ENCODE measurements at places on chromosomes 2 and 18.
A peak's percentile ranks its signal among the peaks of the same experiment; 100 is the strongest.

DNA sequence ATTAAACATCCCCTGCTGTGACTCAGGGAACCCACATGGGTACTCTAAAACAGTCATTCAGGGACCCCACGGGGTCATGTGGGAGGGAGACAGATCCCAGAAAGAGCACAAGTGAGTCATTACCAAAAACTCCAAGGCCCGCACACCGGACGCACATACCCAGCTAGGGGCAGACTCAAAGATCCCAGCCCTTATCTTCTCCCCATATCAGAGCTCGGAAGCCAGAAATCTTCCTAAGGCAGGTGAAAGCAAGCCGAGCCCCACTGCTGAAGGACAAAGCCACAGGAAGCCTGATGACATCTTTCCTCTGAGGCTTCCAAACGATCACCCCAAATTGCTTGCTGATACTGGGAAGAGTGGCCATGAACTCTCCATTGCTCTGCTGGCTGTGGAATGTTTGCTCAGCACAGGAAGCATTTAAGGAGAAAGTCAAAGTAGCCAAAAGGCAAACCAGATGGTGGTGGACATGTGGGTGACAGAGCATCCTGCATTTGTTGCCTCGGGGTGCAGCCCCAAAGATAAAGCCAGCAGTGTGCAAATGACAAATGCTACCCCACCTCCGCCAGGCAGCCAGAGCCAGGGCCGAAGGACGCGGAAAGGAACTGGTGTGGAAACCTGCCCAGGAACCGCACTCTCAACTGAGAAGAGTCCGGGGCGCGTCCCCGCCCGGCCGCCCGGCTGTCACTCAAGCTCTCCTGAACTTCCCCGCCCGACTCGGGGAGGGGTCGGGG, 784 bp downstream of the ACTR1B start:
- DNase-seq, result peak; percentile 58

DNA sequence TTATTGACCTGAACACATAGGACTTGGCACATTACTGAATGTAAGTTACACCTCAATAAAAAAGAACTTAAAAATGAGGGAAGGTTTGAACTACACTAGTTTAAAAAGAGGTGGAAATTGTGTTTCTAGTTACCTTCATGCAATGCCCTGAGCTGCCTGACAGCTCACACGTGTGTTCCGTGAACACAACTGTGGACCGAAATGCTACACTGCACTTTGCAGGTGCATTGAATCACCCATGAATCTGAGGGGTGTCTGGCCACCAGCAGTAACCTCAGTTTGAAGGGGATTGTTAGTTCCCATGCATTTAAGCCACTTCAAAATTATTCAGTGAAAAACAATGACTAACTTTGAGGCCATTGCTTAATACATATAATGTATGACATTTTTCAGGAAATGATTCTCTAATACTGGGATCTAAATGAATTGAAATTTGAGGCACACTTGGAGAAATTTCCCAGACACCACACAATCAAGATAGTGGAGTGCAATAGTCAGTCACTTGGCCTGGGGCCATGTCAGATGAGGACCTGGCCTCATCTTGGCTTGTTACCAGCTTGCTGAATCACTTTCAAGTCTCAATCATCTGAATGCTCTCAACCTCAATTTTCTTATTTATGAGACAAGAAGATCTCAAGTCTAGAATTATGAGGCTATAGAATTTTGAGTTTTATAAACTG, 59.3 kb downstream of the MYL12B start:
- DNase-seq, result no peak

DNA sequence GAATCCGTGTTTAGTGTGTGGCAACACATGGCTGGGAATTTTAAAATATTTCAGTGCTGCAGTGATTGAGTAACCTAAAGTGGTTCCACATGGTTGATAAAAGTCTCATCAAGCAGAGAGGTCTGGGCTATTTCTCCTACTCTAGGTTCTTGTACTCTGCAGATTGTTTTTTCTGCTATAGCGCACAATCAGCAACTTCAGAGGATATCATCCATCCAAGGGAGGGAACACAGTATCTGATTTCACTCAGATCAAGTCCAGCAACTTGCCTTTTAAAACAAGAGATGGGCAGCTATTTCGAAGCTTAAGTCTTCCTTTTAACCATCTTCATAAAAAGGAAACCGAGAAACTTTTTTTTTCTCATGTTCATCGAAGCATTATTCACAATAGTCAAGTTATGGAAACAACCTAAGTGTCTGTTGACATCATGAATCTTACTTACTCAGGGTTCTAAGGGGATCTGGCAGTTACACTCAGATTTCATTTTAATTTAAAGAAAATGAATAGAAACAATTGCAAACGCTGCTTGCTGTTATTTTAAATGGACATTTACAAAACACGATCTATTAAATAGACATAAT, 172.7 kb upstream of the TRIB2 start:
- DNase-seq, result no peak

GRCh38 chr2:3405876-3406275, 26.4 kb downstream of the TRAPPC12 start:
- no peak for DNase-seq

DNA sequence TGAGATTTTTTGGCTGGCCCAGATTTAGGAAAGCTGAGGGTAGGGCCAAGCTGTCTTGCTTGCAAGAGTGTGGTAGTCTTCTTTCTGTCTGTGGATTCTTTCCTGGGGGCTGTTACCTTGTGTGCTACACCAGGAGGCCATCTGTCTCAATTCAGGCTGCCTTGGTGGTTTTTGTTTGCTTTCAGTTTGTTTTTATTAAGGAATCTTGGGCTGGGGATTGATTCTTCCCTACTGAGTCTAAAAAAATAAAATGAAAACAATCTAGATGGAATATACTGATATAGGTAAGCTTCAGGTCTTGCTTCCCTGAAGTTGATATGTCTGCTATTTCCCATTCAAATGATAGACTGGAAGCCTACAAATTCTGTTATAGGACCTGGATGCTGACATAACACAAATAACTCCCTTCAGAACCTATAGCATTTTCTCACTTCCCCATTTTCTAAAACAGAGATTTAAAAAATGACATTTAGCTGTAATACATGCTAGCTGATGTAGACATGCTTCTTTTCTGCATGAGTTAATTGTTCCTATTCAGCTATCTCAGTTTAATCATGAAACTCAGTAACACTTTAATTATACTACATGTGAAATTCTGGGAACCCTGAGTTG, 5.3 kb downstream of the LHCGR start:
- no peak for DNase-seq

DNA sequence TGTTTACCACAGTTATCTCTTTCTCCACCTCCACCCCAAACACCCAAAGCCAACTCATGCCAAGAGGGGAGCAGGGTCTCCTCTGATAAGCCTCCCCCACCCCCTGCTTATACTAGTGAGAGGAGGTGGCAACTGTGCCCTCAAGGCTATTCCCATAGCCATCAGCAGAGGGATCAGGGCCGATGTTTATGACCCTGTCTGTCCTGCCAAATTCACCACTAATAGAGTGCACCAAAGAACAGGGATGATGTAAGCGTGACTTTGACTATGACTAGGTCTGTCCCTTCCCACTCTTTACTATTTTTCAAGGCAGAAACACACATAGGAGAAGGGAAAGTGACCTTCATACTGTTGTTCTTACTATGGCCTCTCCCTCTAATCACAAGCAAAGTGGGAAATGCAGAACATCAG, 74.6 kb downstream of the CLHC1 start:
- no peak for DNase-seq

GRCh38 chr2:221817878-221818277, 245.8 kb upstream of the EPHA4 start:
- DNase-seq, result no peak

- no peak for DNase-seq
These were observed 103.5 kb downstream of the LBH start for GRCh38 chr2:30334762-30335363.

DNA sequence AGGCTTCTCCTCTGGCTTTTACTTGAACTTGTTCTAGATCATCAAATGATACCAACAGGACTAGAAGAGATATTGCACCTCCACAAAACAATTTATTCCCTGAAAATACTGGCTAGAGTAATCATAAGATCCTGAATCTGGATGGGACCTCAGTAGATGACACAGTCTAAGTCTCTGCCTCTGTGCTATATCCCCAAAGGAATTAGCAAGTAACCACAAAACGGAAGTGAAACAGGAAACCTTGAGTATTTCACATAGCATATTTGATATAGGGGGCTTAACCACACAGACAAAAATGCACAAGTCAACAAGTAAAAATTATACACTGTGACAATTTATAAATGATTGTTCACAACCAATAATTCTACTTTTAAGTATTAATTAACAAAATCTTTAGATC, 456.9 kb upstream of the TNP1 start:
- DNase-seq, result no peak

DNA sequence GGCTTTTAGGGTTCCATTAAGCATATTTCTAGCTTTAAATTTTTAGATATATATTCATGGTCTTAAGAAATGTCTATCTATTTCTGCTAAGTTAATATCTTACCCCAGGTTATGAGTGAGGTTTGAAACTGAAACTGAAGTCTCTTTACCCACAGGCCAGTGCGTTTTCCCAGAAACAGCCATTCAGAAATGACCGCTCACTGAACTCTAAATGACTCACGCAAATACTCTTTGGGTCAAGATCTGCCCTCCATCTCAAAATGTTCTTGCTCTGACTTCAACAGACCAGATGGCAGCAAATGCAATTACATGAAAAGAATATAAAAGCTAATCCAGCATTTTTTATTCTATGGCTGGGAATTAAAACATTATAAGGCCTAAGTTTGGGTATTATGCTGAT, 315.2 kb downstream of the TDRD15 start:
- DNase-seq, result no peak

DNA sequence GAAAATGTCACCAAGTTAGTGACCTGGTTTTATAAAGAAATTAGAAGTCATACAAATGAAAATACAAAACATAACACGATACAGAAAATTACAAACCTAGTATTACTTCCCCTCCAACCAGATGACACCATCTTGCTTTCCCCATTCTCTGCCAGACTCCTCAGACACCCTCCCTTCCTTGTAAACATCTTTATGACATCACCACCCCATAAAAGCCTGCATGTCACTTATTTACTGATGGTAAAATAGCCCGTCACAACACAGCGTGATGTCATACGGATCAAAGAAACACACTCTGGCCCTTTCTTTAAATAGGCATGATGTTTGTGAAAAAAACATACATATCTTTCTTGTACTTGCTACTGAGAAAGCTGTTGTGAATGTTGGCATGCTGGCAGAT, 254.8 kb upstream of the SOX11 start:
- DNase-seq, result no peak

GRCh38 chr2:110215091-110215490, 2.7 kb upstream of the MTLN start:
- no peak for DNase-seq

- no peak for DNase-seq
These were observed 9.2 kb downstream of the ACVR1 start for GRCh38 chr2:157866666-157867642.

DNA sequence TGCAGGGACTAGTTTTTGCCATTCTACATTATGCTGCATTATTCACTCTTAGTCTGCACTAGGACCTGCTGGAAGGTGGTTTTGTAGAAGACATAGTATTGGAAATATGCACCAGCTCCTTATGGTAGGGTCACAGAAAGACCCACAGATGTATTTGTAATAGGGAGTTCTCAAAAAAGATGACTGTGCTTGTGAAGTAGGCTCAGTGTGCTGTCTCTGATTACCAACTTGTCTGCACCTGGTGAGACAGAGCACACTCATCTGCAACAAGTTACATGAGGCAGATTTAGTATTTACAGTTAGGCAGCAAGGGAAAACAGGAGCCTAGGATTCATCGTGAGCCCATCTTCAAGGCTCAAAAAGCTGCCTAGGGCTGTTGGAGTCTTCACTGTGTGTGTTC, 29.4 kb downstream of the RHBDD1 start:
- no peak for DNase-seq

- DNase-seq, result no peak
These were observed 414.8 kb downstream of the HRH4 start for GRCh38 chr18:24875286-24875685.

DNA sequence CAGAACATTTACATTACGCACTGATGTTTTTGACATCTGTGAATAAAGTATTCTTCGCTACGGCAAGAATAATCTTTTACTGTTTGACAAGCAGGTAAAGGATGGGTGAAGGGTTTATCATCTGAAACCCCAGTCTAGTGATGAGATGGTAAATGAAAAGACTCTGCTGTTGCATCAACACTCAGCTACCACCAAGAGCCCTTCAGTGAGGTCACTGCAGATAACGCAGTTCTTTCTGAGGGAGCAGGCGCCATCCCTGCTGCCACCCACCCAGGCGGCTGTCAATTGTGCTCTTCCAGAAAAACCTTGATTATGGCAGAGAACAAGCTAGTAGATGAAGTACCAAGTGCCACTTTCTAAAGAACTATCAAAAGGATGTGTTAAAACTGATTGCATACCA, 58.7 kb downstream of the ABCG8 start:
- DNase-seq, result no peak

DNA sequence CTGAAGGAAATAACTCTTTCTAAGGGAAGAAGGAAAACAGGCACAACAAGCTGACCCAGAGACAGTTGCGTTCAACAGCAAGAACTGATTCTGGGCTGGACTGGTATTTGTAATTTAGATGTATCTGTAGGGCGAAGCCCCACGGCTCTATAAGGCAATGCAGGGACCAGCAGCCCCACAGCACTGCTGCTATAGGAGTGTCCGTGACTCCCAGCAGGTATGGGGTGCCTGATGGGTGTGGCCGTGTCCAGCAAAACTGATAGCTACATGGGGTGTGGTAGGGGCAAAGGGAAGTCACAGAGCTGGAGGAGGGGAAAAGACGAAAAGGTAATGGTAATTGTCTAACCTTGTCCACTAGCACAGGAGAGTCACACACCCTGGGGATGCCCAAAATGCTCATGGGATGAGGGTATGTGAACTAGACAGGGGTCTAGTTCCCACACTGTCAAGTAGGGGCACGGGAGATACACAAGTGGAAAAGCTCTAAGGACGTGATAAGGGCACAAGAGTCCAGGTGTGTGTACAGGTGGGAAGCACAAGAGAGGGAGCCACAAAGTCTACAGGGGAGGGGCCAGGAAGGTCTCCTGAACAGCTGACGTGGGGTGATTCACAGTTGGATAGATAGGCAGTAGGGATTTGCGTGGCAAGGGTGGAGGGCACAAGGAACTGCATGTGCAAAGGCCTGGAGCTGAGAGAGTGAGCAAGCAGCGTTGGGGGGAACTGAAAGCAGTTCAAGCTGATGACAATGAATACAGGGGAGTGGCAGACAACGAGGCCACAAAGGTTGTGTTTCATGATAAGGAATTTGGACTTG, 48.5 kb upstream of the ASPRV1 start:
- no peak for DNase-seq

DNA sequence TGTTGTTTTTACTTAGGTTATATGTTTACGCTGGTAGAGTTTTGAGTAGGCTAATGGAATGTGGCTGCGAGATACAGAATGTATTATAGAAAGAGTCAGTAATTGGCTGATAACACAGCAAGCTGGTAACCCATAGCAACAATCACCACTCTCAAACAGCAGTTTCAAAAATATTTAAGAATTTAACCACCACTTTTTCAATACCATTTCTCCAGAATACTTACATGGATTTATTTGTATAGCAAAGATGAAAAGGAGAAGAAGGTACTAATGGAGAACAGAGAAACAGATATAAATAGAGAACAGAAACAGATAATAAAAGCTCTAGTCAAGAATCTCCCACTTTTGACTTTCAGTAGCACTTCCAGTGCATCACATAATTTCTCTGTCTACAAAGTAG, 188.3 kb upstream of the SLC39A10 start:
- DNase-seq, result no peak

All from activated CD4-positive, CD25-positive, alpha-beta regulatory T cell treated with anti-CD3 and anti-CD28 coated beads, Interleukin-2, amount 50 U/mL, for 16 hours (primary cell).